ENCODE measurements at places on chromosomes 5 and 9. TPM values are rescaled to one million over a fixed set of nuclear protein-coding genes. Genes with fewer than 3 reads are reported as not detected.

GRCh38 chr5:73437101-73437776 lies 11.3 kb downstream of the FOXD1 start:
- no peak for DNase-seq

GRCh38 chr5:77683171-77683732 lies 44.7 kb upstream of the OTP start:
- no peak for DNase-seq

DNA sequence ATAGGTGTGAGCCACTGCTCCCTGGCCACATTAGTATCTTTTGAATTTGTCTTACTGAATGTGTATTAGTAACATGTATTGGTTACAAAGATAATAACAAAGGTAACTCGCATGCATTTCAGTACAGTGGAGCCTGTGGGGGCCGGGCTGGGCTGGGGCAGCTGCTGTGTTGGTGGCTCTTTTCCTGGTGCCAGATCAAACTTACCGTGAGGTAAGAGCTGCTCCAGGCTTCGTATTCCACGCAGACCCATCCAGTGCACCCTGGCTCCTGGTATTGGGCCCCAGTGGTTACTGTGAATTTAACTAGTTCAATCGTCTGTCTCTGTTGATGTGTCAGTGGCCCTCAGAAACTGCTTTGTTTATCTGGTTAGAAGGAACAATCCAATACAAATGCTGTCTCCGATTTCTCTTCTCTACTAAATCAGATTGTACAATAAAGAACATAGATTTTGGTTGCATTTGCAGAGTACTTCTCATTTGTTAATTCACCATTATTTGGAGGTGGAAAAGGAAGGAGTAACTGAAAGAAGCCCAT lies 15.6 kb downstream of the PRRC2B start:
- no peak for DNase-seq

GRCh38 chr9:95581900-95582299 lies 65.1 kb upstream of the PTCH1 start:
- DNase-seq, result no peak

DNA sequence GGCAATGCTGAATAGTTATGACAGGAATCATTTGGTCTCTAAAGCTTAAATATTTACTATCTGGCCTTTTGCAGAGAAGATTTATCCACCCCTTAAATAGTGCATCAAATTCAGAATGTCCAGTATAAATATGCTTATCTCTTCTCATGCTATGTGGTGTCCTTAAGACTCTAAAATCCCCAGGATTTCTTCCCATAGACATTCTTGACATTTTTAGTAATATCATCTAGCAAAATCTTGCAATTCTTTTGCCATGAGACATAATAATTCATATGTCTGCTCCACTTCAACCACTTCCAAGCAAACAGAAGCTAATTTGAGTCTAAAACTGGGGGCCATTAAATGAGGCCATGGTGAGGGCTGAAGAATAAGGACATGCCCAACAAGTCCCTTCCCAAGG lies 1923.4 kb upstream of the CDH9 start:
- no peak for DNase-seq

GRCh38 chr5:1594357-1595106 lies 70.8 kb upstream of the LPCAT1 start:
- peak; percentile 87 for DNase-seq

Gene SLC46A2
- total RNA-seq, result not detected

Gene PPP1R2B
- 0.18 TPM for total RNA-seq

Gene ANKRA2
- 20.4 TPM for total RNA-seq

Gene APBA1
- 0.15 TPM for total RNA-seq
